Activated CD4-positive, alpha-beta T cell treated with anti-CD3 and anti-CD28 coated beads, Interleukin-10, Interleukin-2, amounts not matched to agents 100 ng/mL and 50 ng/mL, durations not matched to agents 16 hours and 8 hours (primary cell): ENCODE measurements at places on chromosomes 6 and 20.

GRCh38 chr6:151633526-151634335 is 139.9 kb downstream of the CCDC170 start:
- DNase-seq: no peak

- no peak for DNase-seq
These were observed 14.5 kb upstream of the FBXO30 start for GRCh38 chr6:145829102-145829501.

GRCh38 chr6:168166627-168167026 is 87.6 kb upstream of the FRMD1 start:
- no peak for DNase-seq

DNA sequence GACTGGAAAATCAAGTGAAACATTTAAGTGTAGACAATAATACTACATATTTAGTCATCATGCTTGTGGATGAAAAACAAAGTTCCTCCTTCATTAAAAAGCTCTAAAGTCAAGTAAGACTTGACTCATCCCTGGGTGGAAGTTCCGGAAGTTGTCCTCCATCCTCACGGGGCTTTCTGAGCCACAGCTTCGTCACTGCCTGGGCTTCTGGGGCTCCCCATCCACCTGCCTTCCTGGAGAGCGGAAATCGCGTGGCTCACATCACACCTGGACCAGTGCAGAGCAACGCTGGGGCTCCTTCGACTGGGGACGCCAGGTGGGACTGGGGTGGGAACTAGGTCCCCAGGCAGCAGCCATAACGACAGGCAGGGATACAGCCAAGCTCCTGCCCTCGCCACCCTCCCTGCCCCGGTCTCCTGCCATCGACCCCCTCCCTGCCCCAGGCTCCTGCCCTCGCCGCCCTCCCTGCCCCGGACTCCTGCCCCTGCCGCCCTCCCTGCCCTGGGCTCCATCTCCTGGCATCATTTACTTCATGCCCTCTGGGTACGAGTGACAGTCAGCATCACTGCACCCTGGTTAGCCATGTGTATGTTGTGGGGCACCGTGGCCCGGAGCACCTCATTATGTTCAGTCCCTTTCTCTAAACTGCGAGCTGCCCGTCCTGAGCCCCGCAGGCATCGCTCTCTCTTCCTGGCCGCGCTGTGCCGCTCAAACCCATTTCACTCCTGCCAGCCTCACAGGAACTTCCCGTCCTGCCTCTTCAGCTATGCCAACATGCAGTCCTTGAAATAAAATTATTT is 12.9 kb downstream of the THBS2 start:
- no peak for DNase-seq

DNA sequence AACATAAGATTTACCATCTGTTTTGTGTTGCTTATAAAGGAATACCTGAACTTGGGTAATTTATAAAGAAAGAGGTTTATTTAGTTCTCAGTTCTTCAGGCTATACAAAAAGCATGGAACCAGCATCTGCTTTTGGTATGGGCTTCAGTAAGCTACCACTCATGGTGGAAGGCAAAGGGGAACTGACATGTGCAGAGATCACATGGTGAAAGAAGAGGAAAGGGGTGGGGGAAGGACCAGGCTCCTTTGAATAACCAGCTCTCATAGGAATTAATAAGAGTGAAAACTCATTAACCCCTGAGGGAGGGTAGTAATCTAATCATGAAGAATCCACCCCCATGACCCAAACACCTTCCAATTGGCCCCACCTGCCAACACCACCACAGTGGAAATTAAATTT is 89.5 kb upstream of the TMEM170B start:
- DNase-seq: no peak

- DNase-seq: no peak
These were observed 56.4 kb downstream of the RALY start for GRCh38 chr20:34049897-34050695.

DNA sequence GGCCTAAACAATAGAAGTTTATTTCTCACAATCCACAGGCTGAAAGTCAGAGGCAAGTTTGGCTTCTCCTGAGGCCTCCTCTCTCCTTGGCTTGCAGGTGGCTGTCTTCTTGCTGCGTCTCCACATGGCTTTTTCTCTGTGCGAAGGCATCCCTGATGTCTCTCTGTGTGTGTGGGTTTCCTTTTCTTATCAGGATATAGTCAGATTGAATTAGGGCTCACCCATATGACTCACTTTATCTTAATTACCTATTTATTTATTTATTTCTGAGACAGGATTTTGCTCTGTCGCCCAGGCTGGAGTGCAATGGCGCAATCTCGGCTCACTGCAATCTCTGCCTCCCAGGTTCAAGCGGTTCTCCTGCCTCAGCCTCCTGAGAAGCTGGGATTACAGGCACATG is 30.7 kb downstream of the LINC00237 start:
- DNase-seq: no peak

DNA sequence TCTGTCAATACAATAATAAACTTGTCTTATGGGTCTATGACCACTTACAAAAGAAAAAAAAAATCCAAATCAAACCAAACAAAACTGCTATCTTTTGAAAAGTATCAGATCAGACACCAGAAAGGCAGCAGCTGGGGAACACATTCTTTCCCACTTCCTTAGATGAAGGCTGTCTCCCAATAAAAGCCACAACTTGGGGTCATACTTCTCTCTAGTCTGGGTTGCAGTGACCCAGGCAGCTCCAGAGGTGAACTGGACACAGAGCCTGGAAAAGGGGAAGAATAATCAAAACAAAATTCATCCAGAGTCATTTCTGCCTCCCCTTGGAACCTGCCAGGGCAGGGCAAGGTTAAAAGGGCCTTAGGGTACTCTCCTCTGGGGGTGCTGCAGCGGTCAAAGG is 19.1 kb downstream of the ATXN1 start:
- no peak for DNase-seq

DNA sequence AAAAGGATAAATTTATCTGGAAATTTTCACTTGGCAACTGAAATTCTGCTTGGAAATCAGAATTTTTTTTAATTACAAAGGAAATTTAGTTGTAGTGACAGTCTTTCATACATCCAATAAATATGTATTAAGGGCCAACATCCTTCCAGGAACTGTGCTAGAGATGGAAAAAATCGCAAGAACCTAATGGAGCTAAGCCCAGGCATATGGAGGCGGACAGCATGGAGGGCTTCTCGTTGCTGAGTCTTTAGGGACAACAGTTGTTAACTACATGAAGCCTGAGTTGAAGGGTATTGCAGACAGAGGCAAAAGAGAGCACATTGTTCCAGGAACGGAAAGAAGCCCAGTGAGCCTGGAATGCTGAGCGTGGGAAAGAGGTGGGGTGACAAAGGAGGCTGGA is 208.9 kb downstream of the IBTK start:
- no peak for DNase-seq

DNA sequence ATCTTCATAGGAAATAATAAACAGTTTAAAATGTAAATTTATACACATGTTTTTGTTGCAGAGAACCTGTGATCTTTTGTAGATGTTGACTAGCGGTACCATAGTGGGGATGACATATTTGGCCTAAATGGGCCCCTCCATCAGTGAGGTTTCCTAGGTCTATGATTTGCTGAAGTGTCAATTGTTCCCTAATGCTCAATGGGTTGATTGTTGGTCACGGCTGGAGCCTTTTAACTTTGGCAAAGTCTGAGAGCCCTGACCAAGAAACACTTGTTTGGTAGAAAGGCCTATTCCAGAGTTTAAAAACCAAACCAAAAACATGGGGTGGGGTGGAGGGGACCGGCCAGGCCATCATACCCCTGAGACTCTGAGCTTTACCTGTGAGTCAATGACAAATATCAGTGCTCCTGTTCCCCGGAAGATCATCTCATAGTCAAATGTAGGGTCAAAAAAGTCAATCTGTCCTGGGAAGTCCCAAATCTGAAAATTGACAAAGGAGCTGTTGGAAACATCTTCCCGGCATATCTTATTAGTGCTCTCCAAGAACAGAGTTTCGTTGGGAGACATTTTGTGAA is 25.1 kb downstream of the RRAGD start:
- DNase-seq: no peak

DNA sequence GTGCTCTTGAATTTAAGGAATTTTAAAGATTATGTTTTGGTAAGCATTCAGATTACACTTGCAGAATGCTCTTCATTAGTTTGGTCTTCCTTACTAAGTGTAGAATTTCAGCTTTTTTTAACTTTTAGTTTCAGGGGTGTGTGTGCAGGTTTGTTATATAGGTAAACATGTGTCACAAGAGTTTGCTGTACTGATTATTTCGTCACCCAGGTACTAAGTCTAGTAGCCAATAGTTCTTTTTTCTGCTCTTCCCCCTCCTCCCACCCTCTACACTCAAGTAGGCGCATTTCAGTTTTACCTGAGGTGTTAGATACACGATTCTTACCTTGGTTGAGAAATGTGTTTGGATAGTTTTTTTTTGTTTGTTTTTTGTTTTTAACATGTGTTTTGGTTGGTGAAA is 68.3 kb downstream of the AFG1L start:
- DNase-seq: no peak

- DNase-seq: no peak
These were observed 757 bp downstream of the RAET1E start for GRCh38 chr6:149897015-149897697.

DNA sequence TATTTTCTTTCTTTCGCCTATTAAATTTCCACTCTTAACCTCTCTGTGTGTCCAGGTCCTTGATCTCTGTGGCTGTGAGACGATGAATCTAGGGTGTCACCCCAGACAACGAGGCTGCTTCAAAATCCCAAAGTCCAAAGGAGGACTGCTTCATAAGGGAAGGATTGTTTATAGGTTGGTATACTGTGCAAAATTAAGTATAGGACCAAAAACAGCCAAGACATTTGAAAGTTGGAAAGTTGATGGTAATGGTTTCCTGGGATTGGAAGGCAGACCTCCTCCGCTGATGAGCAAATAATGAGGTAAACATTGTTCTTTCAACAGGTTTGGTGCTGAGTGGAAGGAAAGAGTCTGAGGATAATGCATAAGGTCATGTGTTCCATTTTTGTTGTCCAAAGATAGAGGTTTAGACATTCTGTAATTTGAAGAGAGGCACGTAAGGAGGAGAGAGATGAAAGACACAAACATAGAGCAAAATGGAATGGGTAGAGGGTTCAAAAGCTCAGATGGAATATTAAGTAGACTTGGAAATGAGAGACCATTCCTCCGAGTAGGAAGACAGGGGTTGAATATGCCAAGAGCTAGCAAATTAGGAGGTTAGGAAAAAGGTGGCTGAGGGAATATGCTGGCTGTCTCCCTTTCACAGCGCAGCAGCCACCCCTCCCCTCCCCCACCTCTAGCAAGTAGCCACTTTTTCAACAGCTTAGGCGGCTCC is 24.8 kb downstream of the ZNF311 start:
- DNase-seq: no peak

DNA sequence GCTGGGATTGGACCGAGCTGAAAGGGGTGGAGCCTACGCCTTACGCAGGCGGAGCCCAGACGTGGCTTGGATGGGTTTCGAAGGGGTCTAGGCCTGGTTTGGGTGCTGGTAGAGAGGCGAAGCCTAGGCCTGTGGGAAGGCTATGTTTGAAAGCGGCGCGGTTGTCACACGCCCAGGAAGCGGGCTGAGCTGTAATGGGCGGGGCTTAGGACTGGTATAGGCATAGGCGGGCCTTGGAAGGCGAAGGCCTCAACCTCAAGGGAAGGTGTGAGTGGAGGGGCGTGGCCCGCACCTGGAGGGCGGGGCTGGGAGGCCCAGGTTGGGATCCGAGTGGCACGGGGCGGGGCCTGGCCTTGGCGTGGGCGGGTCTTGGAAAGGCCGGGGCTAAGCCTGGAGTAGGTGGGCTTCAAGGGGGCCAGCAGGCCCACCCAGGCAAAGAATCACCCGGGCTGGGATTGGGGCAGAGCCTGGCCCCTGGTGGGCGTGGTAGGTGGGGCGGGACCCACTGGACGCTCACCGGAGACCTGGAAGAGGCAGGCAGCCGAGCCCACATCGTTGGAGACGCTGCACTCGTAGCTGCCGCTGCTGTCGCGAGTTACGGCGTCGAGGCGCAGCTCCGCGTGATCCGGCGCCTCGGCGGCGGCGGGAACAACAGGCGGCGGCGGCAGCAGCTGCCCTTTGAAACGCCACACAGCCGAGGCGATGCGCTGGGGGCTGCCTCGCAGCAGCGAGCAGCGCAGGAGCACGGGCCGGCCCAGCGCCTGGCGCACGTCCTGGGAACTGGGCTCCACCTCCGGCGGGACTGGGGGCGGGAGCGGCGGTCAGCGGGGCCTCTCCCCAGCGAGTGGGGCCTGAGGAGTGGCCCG is 49.0 kb downstream of the MDGA1 start:
- DNase-seq: peak; percentile 44

DNA sequence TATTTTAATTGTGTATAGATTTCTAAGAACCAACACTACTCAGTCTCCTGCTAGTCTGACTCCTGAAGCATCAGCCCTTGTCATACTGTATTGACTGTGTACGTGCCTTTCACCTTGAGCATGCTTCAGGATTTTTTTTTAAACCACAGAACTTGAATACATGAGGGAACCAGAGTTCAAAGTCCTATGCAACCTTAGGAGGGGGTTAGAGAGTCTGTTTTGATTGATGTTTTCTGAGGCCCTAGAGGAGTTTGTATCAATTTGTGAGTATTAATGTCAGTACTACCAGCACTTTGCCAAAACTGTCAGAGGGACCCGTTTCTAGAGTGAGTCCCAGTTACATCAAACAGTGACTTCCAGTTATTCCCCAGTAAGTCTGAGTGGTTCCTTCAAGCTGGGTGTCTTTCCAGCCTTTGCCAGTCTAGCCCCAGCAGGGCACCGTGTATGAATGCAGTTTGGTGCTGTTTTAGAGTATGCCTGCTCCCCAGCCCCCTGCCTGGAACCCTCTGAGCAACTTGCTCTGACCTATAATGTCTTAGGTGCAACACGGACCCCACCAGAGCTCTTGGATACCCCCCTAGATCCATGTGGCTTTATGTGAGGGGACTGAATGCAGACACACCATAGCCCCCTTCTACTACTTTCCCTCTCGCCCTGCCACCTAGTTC is 8.5 kb downstream of the TP53INP2 start:
- no peak for DNase-seq

GRCh38 chr20:10542442-10542841 is 107.3 kb downstream of the SLX4IP start:
- DNase-seq: no peak

GRCh38 chr6:111971181-111971841 is 82.6 kb upstream of the CCN6 start:
- no peak for DNase-seq

DNA sequence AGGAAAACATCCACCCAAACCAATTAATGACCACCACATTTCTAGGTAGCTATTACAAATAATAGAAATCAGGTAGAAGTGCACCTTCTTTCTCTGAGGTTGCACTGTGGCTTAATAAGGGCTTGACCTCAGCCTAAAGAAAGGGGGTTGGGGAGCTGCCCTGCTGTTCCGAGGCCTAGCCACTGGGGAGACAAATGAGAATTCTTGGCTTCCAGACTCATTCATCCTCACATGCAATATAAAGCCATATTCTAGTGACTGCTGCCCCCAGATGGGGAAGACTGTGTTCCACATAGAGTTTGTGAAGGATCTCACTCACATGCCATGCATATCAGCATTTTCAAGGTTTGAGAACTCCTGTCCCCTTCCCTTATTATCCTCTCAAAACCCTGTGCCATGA is 22.9 kb downstream of the SAYSD1 start:
- DNase-seq: no peak

- no peak for DNase-seq
These were observed 29.3 kb downstream of the TMEM200A start for GRCh38 chr6:130395164-130395563.
